ENCODE measurements at places on chromosomes 2 and 18.
A peak's percentile ranks its signal among the peaks of the same experiment; 100 is the strongest.

GRCh38 chr18:50398099-50398498, 23.3 kb downstream of the SKA1 start:
- no peak for DNase-seq

DNA sequence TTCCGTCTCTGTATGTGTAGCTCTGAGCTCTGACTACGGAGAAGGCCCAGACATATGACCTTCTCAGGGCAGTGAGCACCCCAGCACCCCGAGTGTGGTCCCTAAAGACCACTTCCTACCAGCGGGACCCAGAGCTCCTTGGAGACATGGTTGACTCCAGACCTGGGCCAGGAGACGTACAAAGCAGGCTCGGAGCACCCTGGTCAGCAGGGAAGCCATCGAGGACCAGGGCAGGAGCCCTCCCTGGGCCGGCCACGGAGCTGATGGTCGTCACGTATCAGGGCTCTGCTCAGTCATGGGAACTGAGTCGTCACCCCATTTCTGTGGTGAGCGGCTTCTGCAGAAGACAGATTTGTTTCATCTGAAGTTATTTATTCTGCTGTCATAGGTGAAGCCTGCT, 12.8 kb upstream of the NEU4 start:
- DNase-seq = no peak

DNA sequence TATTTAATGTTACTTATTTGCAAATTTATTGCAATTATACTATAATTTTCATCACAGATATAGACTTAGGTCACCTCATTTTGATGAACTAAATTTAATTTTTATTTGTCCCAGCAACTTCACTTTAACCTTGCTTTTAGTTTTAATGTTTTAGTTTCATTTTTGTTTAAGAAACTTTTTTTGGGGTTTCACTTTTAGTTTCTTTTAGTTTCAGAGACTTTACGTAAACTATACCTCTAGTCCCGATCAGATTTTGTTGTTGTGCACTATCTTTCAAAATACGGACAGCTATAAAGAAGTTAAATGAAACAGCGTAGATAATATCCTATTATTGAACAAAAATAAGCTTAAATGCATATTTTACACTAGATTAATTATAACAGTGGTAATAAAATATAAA, 460.5 kb downstream of the ERBB4 start:
- no peak for DNase-seq

- DNase-seq = no peak
Observed at GRCh38 chr2:98457045-98457696, 12.5 kb downstream of the INPP4A start.

GRCh38 chr2:862731-863466, 87.8 kb upstream of the SNTG2 start:
- DNase-seq = no peak

- DNase-seq = no peak
Observed at GRCh38 chr2:54402350-54402749, 53.8 kb upstream of the SPTBN1 start.

- peak; percentile 13 for DNase-seq
Observed at GRCh38 chr18:54946149-54946581, 13.1 kb downstream of the CCDC68 start.

- DNase-seq = no peak
Observed at GRCh38 chr2:3021720-3022119, 355.9 kb downstream of the EIPR1 start.

DNA sequence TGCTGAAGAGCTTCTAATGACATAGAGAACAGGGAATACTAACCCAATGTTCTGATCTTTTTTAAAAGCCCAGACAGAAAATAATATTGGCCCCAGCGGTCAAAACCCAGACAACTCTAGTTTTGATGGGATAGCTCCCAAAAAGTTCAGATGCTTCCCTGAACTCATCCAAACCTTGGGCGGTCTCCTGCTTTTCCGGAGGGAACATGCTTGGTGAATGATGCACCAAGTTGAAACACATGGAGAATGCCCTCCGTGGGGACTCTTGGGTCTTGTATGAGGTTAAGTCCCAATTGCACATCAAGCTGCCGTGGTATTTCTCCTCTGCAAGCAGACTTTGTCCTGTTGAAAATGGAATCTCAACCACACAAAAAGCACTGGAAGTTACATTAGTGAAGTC, 120.7 kb upstream of the CTAGE1 start:
- no peak for DNase-seq

DNA sequence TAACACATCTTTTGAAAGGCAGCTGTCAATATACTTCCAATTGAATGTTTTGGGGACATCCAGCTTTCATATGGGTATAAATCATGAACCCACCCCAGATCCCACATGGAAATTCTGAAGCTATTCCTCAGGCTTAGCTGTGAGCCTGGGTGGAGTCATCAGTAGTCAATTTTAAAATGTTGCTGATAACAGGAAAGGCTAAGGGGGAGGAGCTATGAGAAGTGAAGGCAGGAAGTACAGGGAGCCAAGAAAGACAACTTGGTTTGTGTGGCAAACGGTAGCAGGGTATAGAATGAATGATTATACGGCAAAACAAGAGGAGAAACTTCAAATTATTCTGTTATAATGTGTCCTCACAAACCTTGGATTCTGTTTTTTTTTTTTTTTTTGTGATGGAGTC, 108.6 kb downstream of the QPCT start:
- DNase-seq = peak; percentile 29

- DNase-seq = no peak
Observed at GRCh38 chr2:109337221-109337620, 208.2 kb downstream of the SH3RF3 start.

GRCh38 chr2:148885988-148886387, 11.0 kb downstream of the KIF5C start:
- no peak for DNase-seq

DNA sequence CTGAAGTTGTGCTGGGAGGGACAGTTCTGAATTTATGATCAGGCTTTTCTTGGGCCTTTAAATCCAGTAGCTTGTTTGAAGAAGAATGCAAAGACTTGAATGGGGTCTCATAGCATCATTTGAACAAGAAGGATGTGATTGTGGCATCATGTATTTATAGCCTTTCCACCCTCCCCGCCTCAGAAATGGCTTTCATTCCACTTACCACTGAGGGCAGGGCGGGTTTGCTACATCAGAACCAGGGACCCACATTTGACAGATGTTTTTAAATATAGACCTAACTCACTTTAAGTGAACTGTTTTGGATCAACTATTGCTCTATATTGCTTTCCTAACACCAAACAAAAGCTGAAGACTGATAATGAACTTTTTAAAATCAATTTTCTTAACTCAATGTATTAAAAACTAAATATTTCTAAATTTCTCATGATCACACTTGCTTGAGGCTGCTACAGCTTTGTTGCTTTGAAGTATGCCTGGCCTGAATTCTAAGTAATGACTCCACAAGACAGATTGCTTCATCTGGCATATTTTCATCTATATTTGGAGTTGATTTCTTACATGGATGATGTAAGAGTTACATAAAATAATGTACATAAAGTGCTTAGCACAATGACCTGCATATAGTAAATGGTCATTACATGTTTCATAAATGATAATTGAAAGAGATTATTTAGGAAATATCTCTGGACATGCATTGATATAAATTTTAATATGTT, 1552.9 kb upstream of the SLC39A10 start:
- DNase-seq = no peak

GRCh38 chr2:122263746-122264145, 508.3 kb downstream of the TSN start:
- no peak for DNase-seq

DNA sequence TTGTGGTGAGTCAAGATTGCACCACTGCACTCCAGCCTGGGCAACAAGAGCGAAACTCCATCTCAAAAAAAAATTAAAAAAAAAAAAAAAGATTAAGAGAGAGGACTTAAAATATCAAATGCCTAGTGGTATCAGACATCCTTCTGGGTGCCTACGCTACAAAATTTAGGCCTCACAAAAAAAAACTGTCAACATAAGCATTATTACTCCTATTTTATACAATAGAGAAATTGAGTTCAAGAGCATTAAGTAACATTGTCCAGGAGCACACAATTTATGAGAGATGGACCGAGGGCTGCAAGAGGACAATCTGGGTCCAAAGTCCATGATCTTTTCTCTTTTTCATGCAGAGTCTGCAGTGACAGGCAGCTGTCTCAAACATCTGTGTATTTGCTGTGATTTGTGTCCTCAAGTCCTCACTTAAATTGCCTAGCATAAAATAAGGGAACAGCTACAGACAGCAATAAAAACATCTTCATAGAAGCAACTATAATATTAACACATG, 62.4 kb downstream of the OSR1 start:
- no peak for DNase-seq

- DNase-seq = no peak
Observed at GRCh38 chr2:68755071-68755470, 20.5 kb downstream of the ARHGAP25 start.

DNA sequence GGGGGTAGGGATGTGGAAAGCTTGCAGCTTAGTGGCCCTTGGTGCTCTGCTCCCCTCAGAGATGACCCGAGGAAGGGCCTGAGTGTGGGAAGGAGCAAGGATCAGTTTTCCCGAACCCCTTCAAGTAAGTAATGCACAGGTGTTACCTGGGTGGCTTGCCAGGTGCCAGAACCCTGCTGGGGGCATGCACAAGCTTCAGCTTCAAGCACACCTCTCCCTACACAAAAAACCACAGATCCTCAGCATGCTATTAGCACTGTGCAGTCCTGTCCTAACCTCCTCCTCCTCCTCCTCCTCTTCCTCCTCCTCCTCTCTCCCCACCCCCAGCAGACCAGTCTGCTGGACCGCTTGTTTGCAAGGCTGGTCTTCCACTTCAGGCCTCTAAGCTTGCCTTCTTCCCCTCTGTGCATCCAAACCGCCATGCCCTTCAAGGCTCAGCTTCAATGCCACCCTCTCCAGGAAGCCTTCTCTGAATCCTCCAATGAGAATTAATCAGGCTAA, 114.8 kb downstream of the ACAA2 start:
- no peak for DNase-seq

DNA sequence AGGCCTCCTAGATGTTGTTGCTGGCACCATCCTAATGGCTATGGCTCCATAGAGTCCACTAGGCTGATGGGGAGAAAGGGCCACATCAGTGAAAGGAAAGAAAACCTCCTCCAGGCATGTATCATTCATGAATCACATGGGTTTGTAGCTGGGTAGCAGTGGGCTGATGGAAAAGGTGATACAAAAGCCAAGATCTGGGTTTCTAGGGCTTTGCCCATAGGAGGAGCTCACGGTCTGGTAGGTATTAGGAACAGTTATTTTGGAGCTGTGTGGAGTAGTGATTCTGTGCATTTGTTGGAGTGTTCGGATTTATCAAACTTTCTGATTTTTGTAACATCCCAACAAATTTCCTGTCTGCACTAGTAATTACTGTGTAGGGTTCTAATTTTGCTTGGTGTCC, 259.2 kb downstream of the SLC4A3 start:
- no peak for DNase-seq

DNA sequence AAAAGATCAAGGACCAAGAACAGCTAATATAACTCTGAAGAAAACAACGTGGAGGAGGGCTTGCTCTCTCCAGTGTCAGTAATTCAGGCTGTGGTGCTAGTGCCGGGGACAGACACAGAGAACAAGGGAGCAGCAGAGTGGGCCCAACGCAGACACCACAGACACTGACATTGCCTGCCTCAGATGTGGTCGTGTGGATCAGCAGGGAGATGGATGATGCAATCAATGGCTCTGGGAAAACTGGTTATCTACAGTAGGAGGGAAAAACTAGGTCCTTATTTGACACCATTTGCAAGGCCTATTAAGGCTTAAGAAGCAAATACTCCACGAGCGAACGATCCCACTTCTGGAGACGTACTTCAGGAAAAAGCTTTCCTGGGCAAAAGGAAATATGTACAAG, 36.1 kb downstream of the HDLBP start:
- DNase-seq = no peak

DNA sequence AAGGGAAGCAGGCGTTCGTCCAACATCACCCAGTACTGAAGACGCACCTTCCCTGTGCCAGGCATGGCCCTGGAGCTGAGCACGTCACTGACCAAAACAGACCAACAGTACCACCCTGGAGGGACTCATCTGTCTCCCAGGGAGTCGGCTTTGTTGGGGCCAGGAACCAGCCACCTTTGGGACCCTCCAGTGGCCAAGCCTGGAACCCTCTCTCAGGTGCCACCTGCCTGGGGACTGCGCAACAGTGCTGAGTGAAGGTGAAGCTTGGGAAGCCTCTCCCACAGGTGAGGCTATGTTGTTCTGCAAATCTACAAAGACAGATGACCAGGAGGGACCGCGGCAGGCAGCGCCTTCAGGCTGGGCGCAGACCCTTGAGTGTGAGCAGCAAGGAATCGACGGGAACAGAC, 91.4 kb upstream of the OTOS start:
- no peak for DNase-seq

DNA sequence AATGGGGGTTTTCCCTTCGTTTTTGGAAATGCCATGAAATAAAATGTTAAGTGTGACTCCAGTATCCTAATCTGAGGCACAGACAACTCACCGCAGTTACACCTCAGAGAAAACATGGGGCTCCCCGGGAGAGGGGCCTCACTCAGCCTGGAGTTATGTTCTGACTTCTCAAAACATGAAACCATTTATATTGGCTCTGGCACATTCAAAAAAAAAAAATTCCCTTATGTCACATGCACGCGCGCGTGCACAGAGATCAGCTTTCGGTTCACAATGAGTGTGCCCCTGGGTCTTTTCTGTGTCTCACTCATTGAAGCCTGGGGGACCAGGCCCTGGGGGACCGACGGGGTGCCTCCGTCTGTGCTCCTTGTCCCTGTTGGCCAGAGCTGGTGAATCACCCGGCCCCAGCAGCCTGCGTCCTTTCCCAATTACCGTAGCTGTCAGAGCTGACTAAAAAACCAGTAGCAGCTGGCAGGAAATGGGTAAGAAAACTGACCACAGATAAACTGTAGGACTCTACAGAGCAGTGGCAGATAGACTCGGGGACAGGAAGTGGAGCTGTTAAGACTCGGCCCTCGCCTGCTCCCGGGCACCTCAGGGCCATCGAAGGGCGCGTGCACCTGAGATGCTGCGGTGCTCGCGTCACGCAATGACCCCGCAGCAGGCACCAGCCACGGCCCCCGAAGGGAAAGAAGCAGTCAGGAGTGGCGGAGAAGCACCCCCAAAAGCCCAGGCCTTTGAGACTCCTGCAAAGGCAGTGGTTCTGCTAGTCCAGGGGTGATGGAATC, 138.3 kb upstream of the ID2 start:
- DNase-seq = peak; percentile 64

- DNase-seq = no peak
Observed at GRCh38 chr18:49565612-49566011, 3.8 kb downstream of the LIPG start.

DNA sequence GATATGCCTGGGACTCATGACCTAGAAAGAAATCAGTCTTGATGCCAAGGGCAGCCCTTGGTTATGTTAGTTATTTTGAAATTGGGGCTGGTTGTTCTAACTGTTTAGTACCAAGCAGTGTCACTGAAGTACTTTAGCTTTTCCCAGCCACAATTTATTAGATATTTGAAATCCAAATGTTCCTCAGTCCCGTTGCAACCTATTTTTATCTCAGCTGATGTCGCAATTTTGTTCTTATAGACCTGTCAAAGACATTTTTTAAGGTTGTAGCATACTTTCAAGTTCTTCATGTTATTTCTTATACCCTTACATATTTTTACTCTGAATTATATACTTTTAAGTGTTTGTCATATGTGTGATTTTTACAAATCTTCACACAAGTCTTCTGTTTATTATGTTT, 100.1 kb downstream of the LRP1B start:
- no peak for DNase-seq

Data from CD4-positive, alpha-beta T cell treated with Interleukin-2 at 100 ng/mL for 4 hours (primary cell).